Stimulated activated CD8-positive, alpha-beta memory T cell treated with anti-CD3 and anti-CD28 coated beads, Interleukin-7, amount 100 ng/mL, for 1 hour (primary cell): ENCODE measurements at places on chromosomes 5 and 9.

GRCh38 chr5:92659246-92659645 lies 921.8 kb downstream of the NR2F1-AS1 start:
- DNase-seq = no peak

GRCh38 chr9:30507166-30507565 lies 1877.3 kb upstream of the ACO1 start:
- DNase-seq = no peak

- no peak for DNase-seq
These were observed 110.4 kb downstream of the RGS3 start for GRCh38 chr9:113573959-113574352.

DNA sequence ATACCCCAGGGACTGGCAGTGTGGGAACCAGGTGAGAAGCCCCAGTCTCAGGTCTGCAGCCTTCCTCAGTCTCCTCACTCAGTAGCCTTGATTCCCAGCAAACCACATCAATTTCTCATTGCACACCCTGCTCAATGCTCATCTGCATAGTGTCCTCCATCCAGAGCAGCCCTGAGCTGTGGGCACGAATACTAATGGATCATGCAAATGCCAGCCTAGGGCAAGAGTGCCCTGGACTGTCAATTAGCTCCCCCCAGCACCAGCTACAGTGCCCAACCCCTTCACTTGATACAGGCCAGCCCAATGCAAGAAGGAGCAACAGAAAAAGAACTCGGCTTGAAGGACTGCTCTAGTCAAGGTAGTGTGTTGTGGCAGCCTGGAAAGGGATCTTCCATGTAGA lies 9.8 kb upstream of the KCNIP1 start:
- DNase-seq = no peak

GRCh38 chr5:160185626-160186360 lies 43.5 kb upstream of the FABP6 start:
- DNase-seq = no peak

GRCh38 chr5:149611326-149611725 lies 30.0 kb downstream of the ARHGEF37 start:
- no peak for DNase-seq
